ENCODE measurements at places on chromosomes 12 and 14.

- DNase-seq: no peak
These were observed 807.3 kb upstream of the TMEM132C start for GRCh38 chr12:127459687-127460086.

DNA sequence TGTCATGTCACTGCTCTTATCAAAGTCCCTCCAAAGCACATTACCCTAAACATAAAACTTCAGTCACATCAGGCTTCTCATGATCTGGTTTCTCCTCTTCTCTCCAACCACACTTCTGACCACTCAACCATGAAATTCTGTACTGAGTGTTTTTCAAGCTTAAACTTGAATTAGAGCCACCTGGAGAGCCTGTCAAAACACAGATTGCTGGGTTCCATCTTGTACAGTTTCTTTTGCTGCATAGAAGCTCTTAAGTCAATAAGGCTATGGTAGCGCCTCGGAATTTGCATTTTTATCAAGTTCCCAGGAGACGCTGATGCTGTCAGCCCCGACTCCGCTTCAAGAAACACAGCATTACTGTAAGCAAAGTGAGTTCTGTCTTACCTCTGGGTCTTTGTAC, 16.4 kb upstream of the SRRM4 start:
- DNase-seq: no peak

DNA sequence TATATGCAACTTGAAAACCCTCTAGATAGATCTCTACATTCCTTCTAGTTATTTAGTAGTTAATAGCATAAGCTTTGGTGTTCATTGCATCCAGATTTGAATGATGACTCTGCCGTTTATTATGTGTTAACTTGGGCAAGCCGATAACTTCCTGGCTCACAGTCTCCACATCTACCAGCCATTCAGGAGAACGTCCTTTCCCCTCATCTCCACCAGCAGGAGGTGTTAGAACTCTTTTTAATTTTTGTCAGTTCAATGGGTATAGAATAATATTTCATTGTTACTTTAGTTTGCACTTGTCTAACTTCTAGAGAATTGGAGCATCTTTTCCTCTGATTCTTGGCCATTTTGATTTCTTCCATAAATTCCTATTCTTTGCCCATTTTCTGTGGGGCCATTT, 30.0 kb upstream of the WSCD2 start:
- DNase-seq: no peak

DNA sequence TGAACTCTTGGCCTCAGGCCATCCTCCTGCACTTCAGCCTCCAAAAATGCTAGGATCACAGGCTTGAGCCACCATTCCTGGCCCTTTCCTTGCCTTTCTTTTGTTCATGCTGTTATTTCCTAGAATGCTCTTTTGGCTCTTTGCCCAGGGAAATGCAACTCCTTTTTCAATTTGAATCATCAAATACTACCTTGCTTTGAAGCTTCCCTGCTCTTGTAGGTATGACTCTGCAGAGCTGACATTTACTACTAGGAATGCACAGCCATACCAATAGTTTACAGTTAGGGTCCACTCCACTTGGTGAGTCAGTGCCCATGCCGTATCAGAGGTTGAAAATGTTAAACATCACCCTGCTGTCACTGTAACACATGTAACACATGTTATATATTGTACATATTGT, 107.0 kb upstream of the CRY1 start:
- DNase-seq: no peak

DNA sequence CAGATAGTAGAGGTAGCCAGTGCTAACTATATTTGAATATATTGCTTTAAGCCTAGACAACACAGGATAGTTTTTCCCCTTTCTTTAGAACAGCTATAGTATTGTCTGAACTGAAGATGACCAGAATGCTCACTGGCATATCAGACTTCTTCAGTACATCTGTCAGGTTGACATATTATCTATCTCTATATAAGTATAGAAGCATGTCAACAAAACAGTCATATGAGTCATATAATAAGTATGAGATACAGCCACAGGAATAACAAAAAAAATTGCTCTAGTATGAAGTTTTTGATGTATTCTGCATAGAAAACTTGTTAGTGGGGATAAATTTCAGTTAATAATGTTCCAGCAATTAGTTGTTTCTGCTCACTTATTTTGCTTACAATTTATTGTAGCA, 767.7 kb downstream of the LRFN5 start:
- DNase-seq: no peak

- peak; percentile 10 for DNase-seq
These were observed 243.2 kb downstream of the CACNA1C start for GRCh38 chr12:2295941-2296461.

DNA sequence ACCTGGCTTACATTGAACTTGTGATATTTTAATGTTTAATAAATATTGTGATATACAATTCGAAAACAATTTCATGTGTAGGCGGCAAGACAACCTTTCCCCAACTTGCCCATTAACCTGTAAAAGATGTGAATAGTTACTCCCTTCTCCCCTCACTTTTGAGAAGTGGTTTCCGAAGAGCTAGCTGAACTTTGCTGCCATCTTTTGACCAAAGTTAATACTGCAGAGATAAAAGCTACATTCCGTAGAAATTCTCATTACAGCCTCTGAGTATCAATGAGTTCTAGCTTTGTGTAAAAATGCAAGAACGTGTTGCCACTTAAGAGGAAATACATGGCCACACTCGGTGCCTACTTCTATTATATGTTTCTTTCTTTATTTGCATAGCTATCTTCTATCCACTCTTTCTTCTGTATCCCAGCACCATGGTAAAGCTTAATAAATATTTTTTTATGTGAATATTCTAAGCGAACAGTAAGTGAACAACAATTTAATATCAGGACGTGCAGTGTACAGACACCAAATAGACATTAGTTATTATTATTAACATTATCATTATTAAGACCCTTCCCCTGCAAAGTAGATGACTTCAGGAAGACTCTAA, 105.1 kb upstream of the TMEM260 start:
- DNase-seq: no peak

DNA sequence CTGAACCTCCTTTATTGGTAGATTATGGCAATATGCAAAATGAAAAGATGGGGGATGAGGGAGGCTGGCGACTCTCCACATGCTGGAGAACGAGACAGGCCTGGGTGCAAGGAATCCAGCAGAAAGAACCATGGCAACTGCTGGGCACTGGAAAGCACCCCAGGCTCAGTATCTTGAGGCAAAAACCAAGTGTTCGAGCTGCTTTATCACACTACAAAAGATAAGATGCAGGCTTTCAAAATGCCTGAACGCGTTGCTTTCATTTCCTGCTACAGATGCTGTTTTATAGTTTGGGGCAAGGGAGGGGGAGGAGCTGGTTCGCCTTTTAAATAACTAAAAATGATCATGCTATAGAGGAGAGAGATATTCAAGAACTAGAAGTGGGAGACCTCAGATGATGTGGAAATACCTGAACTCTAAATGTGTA, 38.9 kb downstream of the NIN start:
- DNase-seq: no peak

DNA sequence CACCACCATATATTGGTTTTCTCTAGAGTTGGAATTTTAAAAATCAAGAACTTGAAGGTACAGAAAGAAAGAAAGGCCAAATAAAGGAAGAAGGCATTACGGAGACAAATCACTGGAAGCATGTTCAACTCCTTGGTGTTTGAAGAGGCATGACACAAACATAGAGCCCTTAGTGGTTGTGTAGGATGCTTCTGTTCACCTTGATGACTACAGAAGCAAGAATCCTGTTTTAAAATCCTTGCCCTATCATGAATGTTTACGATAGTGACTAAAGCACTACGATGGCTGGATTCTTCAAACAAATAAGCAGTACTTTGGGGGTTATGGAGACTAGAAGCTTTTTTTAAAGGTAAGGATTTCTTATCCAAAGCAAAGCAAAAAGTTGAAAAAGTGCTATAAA, 10.3 kb upstream of the ISM2 start:
- no peak for DNase-seq

DNA sequence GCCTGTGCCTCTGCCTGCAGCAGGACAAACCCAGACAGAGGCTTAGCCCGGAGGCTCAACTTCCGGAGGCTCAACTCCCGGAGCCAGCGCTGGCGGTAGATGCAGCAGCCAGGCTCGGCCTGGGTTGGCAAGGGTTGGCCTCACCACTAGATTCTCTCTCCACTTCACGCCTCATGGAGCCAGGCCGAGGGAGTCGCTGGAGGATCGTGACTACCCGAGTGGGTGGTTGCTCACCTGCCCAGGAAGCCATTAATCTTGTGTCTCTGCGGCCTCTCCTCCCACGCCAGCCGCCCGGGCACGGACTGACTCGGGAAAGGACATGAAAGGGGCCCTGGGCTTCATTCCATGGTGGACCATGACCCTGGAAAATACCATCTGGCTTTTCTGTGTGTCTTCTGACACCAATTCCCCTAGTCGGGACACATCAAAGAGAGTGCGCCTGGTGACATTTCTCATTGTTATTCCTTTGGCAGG, 20.8 kb downstream of the ESRRB start:
- DNase-seq: no peak

GRCh38 chr12:92771001-92771400, 68.2 kb downstream of the PLEKHG7 start:
- no peak for DNase-seq

GRCh38 chr12:15468911-15469310, 146.6 kb downstream of the PTPRO start:
- no peak for DNase-seq

DNA sequence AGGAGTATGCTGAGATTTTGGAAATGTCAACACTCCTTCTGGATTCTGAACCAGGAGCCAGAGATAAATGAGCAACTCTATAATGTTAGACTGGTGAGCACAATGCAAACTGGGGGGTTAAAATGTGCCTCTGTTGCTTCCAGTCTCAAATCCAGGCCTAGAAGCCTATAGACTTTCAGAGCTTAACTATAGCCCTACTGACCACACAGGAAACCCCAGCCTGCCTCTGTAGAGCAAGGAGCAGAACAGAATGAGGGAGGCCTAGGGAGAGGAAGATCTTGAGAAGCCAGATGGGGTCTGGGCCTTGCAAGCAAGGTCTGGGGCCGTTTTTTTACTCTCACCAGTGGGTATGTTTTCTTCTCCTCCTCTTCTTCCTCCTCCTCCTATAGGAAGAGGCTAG, 225.4 kb upstream of the KITLG start:
- no peak for DNase-seq

- peak; percentile 71 for DNase-seq
These were observed 1.1 kb downstream of the GPHN start for GRCh38 chr14:66508846-66509621.

- DNase-seq: no peak
These were observed 298.1 kb downstream of the VRK1 start for GRCh38 chr14:97095269-97095668.

DNA sequence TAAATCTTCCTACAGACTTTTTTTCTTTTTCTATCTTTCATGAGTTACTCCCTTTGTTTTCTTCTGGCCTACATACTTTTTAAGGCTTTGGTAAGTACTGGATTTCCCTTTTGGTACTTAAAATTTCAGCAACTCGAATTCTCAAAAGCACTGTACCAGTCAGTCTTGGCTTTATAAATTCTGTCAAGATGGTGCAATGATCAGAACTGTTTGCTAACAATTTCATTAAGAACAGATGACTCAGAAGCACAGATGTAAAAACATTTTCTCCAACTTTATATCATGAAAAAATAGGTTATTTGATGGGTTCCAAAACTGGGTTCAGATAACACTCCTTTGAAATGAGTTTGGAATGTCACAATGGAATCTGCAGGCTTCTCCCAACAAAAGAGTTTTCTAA, 1961.8 kb upstream of the FLRT2 start:
- DNase-seq: no peak

DNA sequence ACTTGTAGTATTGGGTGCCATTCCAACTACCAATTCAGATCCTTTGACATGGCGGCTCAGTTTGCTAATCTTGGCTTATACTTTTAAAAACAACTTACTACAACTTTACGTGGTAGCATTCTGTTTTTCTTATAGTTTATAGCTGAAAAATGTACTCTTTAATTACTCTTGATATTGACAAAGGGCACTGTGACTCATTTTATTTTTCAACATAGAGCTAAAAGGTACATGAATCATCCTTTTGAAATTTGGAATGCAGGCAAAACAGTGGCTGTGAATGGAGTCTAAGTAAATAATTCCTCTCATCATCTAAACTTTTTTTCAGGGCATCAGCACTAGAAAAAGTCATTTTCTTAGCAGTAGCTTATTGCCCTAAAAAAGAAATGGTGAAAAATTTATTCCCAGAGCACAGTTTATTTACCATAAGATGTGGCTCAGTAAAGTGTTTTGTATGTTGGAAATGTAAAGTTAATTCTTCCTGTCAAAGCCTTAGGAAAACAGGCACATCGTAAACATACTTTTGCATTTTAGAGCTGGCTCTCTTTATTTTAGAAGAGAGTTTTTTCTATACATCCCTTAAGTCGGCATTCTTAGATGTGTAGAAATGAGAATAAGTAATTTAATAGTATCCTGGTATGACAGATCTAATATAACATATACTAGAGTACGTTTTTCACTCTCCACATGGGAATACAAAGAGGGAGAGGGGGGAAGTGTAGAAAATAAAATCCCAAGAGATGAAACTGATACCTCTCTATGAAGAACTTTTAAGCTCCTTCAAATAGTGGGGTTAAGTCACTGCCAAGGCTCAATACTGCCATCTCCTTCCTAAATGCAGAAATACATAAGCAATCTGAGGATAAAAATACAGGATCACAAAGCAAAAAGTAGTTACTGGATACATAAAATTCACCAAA, 55.2 kb downstream of the SLC25A21 start:
- DNase-seq: no peak

DNA sequence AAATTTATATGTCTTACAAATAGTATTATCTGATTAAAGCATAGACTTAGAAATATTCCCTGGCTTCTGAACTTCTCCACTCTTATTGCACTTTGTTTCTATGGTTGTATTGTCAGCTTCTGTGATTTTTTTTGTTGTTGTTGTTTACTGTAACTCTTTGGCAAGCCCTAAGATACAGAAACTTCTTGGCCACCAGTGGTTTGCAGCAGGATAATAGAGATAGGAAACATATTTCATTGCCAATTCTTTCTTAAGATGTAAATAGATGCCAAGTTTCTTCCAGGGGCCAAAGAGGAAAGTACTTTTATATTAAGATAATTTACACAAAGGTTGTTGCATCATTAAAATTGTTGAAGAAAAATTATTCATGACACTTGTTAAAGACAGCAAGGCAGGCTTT, 123.8 kb downstream of the PTPRB start:
- no peak for DNase-seq

GRCh38 chr14:24147761-24148428, 597 bp downstream of the RNF31 start:
- no peak for DNase-seq
